ENCODE measurements at places on chromosomes 6 and 20.
A peak's percentile ranks its signal among the peaks of the same experiment; 100 is the strongest.

GRCh38 chr6:134517868-134518267, 200.0 kb upstream of the SGK1 start:
- no peak for DNase-seq

- no peak for DNase-seq
These were observed 61.5 kb downstream of the OGFRL1 start for GRCh38 chr6:71349976-71350615.

GRCh38 chr20:24317224-24317623, 152.2 kb upstream of the SYNDIG1 start:
- DNase-seq = no peak

DNA sequence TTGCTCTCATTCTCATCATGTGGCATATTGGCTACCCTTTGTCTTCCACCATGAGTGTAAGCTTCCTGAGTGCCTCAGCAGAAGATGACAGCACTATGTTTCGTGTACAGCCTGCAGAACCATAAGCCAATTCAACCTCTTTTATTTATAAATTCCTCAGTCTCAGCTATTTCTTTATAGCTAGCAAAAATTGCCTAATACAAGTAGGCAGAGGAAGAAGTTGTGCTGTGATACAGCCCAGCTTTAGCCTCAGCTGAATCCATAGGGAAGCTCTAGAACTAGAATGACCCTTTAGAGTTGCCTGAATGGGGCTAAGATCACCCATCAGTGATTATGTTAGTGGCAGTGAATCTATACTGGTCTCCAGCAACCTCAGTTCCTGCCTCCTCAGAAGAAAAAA, 19.0 kb upstream of the SERINC1 start:
- no peak for DNase-seq

GRCh38 chr6:157087974-157088373, 235.3 kb downstream of the TMEM242 start:
- peak; percentile 14 for DNase-seq

DNA sequence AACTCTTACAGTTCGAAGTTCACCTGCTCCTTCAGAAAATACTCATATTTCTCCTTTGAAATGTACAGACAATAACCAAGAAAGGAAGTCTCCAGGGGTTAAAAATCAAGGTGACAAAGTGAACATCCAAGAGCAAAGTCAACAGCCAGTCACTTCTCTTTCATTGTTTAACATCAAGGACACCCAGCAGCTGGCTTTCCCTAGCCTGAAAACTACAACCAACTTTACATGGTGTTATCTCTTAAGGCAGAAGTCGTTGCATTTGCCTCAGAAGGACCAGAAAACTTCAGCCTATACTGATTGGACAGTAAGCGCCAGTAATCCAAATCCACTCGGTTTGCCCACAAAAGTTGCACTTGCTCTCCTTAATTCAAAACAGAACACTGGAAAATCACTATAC, 113.3 kb downstream of the HIVEP1 start:
- no peak for DNase-seq

GRCh38 chr6:113809826-113810225, 47.3 kb upstream of the MARCKS start:
- DNase-seq = no peak

GRCh38 chr20:63223121-63223825, 7.3 kb upstream of the YTHDF1 start:
- peak; percentile 47 for DNase-seq

GRCh38 chr20:44083220-44083933, 103.6 kb downstream of the JPH2 start:
- peak; percentile 11 for DNase-seq

DNA sequence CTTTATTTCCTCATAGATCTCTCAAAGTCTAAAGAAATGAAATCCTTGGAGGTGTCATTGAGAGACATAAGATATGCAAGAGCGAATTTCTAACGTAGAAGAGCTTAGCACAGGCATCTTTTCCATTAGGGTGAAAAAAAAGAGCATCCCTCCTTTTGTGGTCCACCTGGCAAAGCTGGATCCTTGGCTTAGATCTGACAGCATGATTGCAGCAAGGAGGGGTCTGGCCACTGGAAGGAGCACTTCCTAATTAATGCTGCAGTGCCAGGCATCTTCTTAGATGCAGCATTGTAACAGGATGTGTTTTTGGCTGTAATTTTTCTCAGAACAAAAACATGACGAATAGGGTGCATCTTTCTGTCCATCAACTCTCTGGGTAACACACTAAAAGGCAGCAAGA, 60.1 kb upstream of the TFAP2D start:
- peak; percentile 13 for DNase-seq

DNA sequence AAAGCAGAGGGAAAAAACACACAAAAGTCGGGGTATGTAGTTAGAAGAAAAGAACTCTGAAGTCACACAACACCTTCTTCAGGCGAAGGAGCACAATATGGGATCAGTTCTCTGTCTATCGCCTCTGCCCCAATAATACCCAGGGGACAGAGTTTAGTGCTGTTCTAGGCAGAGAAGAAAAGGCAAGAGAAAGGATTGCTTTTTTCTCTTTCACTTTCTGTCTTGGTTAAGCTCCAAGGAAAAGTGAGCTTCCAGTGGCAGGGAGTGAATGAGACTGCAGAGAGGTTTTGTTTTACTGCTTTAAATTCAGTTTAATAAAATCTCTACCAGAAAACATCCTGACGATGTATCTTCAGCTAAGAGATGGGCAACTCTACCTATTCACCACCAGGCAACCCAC, 86.6 kb upstream of the STXBP5 start:
- DNase-seq = no peak

- no peak for DNase-seq
These were observed at the start of gene MYL9 for GRCh38 chr20:36541227-36541767. TSS of gene MYL9 (plus strand) at chr20:36541519. CDS start at chr20:36544885, 3,366 bp downstream.

- DNase-seq = no peak
These were observed 8.7 kb upstream of the DEFB128 start for GRCh38 chr20:198225-198624.

DNA sequence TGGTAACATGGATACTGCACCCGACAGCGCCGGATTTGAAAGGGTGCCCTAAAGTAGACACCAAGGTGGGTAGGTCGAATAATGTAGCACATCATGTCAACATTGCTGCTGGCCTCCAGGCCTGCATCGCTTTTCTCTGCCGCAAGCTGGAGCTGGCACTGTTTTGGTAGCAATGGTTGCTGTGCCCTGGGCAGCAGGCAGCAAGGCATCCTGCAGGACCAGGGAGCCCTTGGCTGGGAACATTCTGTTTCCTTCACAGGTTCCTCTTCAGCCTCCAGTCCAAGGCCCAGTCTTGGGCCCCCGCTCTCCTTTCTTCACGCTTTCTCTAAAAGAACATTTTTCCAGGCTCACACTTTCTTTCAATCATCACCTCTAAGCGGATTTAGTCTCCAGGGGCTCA, 365.8 kb upstream of the JARID2 start:
- no peak for DNase-seq

GRCh38 chr6:151618717-151619116, 124.9 kb downstream of the CCDC170 start:
- no peak for DNase-seq

DNA sequence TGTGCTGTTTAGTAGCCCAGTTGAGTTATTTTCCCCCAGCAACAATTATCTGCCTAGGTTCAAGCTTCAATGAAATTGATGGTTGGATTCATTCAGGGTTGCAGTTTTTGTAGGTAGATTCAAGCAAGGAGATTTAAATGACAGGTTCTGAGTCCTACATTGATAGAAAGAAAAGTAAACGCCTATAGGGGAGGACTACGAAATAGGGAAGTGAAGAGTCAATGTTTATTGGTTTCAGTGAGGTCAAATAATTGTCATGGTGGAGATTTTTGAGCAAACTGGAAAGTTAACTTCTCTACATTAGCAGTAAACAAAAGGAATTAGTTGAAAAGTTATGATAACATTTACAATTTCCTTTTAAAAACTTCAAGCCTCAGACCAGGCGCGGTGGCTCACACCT, 734 bp upstream of the WFDC13 start:
- no peak for DNase-seq

DNA sequence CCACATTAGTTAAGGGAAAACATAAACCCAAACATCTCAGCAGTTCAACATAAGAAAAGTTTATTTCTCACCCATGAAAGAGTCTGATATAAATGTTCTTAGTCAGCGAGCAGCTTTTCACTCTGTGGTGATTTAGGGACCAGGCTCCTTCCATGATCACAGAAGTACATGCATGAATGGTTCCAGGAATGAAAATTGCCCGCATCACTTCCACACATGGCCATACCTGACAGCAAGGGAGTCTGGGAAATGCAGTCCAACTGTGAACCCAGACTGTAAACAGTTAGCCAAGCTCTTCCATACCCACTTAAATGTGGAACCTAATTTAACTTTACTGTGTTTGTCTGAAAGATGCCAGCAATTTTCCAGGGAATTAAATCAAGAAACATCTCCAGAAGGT, 353.9 kb downstream of the HACE1 start:
- DNase-seq = peak; percentile 32

GRCh38 chr6:44158770-44159228, at the start of gene CAPN11:
TSS of gene CAPN11 (plus strand) at chr6:44158820. CDS start at chr6:44158849, 29 bp downstream.
- DNase-seq = no peak

DNA sequence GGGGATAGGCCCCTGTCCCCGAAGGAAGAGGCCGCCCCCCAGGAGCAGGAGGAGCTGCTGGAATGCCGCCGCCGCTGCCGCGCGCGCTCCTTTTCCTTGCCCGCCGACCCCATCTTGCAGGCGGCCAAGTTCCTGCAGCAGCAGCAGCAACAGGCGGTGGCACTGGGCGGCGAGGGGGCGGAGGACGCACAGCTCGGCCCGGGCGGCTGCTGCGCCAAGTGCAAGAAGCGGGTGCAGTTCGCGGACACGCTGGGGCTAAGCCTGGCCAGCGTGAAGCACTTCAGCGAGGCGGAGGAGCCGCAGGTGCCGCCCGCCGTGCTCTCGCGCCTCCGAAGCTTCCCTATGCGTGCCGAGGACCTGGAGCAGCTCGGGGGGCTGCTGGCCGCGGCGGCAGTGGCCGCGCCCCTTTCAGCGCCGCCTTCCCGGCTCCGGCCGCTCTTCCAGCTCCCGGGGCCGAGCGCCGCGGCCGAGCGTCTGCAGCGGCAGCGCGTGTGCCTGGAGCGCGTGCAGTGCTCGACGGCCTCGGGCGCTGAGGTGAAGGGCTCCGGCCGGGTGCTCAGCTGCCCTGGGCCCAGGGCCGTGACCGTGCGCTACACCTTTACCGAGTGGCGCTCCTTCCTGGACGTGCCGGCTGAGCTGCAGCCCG, 630 bp downstream of the PPP1R3G start:
- peak; percentile 75 for DNase-seq

DNA sequence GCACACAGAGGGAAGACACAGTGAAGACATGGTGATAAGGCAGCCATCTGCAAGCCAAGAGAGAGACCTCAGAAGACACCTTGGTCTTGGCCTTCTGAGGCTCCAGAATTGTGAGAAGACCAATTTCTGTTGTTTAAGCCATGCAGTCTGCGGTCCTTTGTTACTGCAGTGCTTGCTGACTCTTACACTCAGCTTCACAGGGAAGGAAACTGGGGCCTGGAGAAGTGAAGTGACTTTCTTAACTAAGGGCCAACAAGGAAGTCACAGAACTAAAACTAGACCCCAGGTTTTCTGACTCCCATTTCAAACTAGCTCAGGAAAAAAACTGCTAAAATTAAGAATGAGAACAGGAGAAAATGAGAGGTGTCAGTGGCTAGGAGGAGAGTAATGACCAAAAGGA, 74.3 kb downstream of the TNFRSF21 start:
- DNase-seq = no peak

GRCh38 chr6:53325785-53326184, 23.0 kb downstream of the ELOVL5 start:
- no peak for DNase-seq

DNA sequence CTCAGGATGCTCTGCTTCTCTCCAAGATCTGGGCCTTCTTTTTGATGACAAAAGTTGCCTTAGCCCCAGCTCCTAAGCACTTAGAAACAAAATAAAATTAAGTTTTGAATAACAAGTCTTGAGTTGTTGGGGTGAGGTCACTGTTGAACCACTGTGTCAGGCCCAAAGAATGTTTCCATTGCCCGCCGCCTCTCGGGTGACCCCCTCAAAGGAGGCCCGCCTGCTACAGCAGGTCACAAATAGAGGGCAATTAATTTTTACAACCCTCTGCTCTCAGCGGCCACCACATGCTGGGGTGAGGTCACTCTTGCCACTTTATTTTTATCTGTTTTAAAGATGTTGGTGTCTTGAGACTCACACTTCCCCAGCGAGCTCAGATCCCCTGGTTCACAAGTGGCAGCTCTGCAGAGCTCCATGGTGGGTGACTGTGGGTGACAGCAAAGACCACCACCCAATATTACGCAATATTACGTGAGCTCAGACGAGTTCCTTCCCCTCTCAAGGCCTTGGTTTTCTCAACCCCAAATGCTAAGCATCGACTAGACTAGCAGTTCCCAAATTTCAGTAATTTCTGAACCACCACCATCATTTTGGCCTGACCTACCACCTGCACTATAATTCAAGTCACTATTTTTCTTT, 247.7 kb upstream of the PMEPA1 start:
- no peak for DNase-seq

GRCh38 chr20:62458275-62459251, 17.2 kb downstream of the GATA5 start:
- no peak for DNase-seq

DNA sequence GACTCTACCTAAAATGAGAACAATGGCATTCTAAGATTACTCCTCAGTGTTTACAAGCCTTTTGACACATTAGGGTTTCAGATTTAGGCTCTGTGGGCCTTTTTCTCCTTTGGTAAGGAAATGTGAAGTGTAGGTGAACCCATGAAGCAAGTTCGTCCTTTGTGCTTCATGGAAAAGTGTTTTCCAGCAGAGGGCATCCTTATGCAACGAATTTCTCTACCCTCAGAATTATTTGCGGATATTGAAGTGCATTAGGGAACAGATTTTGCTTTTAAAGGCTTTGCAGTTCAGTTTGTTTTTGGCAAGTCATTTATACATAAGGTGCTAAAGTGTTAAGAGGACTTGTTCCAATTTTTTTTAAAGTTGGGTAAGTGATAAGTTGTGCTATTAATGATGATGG, 55.7 kb upstream of the FERMT1 start:
- peak; percentile 73 for DNase-seq

DNA sequence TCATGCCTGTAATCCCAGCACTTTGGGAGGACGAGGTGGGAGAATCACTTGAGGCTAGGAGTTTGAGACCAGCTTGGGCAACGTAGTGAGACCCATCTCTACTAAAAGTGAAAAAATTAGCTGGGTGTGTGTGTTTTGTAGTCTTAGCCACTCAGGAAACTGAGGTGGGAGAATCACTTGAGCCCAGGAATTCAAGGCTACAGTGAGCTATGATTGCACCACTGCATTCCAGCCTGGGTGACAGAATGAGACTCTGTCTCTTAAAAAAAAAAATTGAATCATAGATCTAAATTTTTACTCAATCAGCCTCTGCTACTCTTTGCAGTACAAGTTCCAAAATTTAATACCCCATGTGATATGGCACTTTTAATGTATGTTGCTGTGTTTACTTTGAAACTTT, 121.6 kb downstream of the ARMC2 start:
- no peak for DNase-seq

All from NCI-H69 (cell line).